Right ventricle myocardium superior (tissue), 1 donor: ENCODE measurements at places on chromosomes 4 and X. TPM values are rescaled to one million over a fixed set of nuclear protein-coding genes. Genes with fewer than 3 reads are reported as not detected.

The IQCM gene
- not detected for total RNA-seq

The MAGEB2 gene
- not detected for total RNA-seq

The PDGFRA gene
- total RNA-seq = 29.8 TPM

The NALF2 gene
- 46.3 TPM for total RNA-seq

The CXCL9 gene
- 0.32 TPM for total RNA-seq

The CCDC158 gene
- 0.22 TPM for total RNA-seq

The CLNK gene
- not detected for total RNA-seq

The PSAPL1 gene
- total RNA-seq = not detected

The TEX13B gene
- not detected for total RNA-seq

The ADH1A gene
- total RNA-seq = 0.83 TPM
